Activated T-helper 2 cell treated with anti-CD3 and anti-CD28 coated beads, Interferon-gamma antibody, Interleukin-2, Interleukin-4, amounts not matched to agents 10 μg/mL and 5 μg/mL and 100 μg/mL, durations not matched to agents 14 hours and 24 hours and 36 hours (primary cell): ENCODE measurements at places on chromosomes 6 and 20. TPM values are rescaled to one million over a fixed set of nuclear protein-coding genes. Genes with fewer than 3 reads are reported as not detected.
A peak's percentile ranks its signal among the peaks of the same experiment; 100 is the strongest.

DNA sequence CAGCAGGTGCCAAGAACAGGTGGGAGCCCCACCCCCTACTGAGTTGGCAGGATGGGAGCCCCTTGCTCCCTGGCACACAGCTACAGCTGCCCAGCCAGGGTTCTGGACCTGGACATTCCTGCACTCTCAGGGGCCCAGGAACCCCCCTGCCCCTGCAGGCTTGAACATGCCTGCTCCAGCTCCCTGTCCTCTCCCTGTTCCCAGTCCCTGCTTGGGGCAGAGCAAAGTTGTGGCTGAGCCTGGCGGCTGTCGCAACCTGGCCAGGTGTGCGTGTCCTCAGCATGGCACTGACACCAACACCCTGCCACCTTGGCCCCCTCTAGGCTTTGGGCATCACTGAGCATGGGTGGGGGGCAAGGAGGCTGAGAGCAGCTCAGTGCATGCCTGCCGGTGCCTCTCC lies 491.2 kb upstream of the NOX3 start:
- no peaks in the 10 kb centered on the region for H3K36me3 ChIP-seq
- no peak for DNase-seq
- no peak overlapping the region for H3K4me3 ChIP-seq
- H3K27me3 ChIP-seq, result no peaks in the 10 kb centered on the region
- no peak overlapping the region for H3K27ac ChIP-seq
- no peaks in the 10 kb centered on the region for H3K4me1 ChIP-seq

GRCh38 chr6:3352678-3353077 lies 93.9 kb downstream of the PSMG4 start:
- no peak overlapping the region for H3K27ac ChIP-seq
- no peaks in the 10 kb centered on the region for H3K36me3 ChIP-seq
- no peak overlapping the region for H3K4me3 ChIP-seq
- no peak for DNase-seq

- peaks cover 13% of the 10 kb centered on the region for H3K27me3 ChIP-seq
- no peak overlapping the region for H3K27ac ChIP-seq
- H3K4me1 ChIP-seq, result peaks cover 23% of the 10 kb centered on the region
- DNase-seq, result no peak
Measured at GRCh38 chr6:108715832-108716231, 132.4 kb upstream of the ARMC2 start.

DNA sequence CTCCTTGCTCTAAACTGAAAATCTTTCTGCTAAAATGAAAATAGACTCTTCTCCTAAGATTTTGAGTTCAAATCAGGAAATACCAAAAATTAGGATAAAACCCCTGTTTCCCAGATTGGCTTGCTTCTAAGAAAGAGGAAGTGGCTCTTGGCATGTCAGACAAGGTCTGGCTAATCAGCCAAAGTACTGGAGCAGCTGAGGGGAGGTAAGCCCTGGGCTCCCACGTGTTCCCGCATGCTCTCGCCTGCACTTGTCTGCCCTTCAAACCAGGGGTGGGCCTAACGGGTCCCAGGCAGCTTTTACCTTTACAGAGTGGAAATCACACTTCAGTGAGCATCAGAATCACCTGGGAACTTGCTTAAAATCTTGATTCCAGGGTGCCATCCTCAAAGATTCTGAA lies 43.2 kb upstream of the GABRR1 start:
- H3K36me3 ChIP-seq, result no peaks in the 10 kb centered on the region
- no peaks in the 10 kb centered on the region for H3K4me1 ChIP-seq
- DNase-seq, result no peak
- H3K27ac ChIP-seq, result no peak overlapping the region
- H3K4me3 ChIP-seq, result no peak overlapping the region

The IRAK1BP1 gene
- total RNA-seq, result 2.3 and 2.6 TPM in 2 replicates

DNA sequence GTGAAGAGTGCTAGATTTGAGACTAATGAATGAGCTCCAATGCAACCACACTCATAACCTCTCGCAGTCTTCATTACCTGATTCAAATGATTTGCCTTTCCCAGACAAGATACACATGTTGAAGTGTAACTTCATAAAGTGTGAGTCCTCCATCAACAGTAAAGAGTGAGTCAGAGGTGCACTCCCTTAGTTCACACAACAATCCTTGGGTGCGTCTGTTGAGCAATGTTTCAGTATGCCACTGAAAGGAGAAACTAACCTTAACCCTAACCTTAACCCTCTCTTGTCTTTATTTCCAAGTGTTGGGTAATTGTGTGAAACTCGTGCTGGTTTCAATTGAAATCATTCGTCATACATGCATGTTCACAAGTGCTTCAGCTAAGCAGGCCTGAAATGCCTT lies 21.0 kb upstream of the RIN2 start:
- peaks cover 4% of the 10 kb centered on the region for H3K27me3 ChIP-seq
- no peak overlapping the region for H3K27ac ChIP-seq
- no peak for DNase-seq
- no peaks in the 10 kb centered on the region for H3K36me3 ChIP-seq
- peaks cover 4% of the 10 kb centered on the region for H3K4me1 ChIP-seq
- H3K4me3 ChIP-seq, result no peak overlapping the region

DNA sequence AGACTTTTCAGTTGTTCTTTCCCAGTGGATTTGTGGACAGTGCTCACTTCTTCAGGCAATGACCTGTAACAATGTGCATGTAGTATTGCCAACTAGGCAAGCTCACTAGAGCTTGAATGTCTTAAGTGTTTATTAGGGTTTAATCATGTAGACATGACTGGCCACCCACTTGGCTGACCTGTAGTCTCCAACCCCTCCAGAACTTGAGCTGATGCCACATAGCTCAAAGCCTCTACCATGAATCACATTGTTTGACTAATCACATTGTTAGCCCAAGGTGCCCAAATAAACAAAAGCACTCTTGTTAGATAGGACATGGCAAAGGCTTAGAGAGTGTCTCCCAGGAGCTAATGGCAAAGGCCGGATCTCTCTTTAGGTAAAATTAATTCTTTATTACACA lies 272.7 kb downstream of the GRIK2 start:
- H3K27me3 ChIP-seq, result no peaks in the 10 kb centered on the region
- no peak overlapping the region for H3K27ac ChIP-seq

- H3K27ac ChIP-seq, result peak overlapping the region; percentile 90
- H3K36me3 ChIP-seq, result peaks cover 26% of the 10 kb centered on the region
- peak overlapping the region; percentile 97 for H3K4me3 ChIP-seq
Measured at GRCh38 chr6:57173886-57174510, 1.9 kb downstream of the BAG2 start.

The SASH1 gene
- 0.52 and 0.74 TPM in 2 replicates for total RNA-seq

- DNase-seq, result no peak
- no peaks in the 10 kb centered on the region for H3K36me3 ChIP-seq
- no peak overlapping the region for H3K27ac ChIP-seq
- H3K4me3 ChIP-seq, result no peak overlapping the region
Measured at GRCh38 chr6:141199074-141199473, 933.7 kb upstream of the GJE1 start.

The CCM2L gene
- not detected in 2 replicates for total RNA-seq

DNA sequence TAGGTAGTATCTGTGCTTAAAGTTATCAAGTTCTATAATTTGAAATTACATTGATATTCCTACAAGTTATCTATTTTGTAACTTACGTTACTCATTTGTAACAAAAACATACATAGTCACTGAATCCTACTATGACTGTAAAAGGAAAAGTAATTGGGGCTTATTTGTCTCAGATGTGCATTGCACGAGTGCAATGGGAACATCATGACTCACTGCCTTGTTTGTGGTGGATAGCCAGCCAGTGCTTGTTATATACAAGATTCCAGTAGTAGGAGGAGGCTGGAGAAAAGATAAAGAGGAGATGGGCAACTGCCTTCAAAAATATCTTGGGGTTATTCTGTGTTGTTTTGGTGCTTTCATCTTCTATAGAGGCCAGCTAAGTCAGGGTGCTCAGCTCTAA lies 164.1 kb downstream of the RNF144B start:
- no peaks in the 10 kb centered on the region for H3K36me3 ChIP-seq
- no peak for DNase-seq
- H3K4me3 ChIP-seq, result no peak overlapping the region
- H3K4me1 ChIP-seq, result peaks cover 4% of the 10 kb centered on the region
- no peak overlapping the region for H3K27ac ChIP-seq
- peaks cover 5% of the 10 kb centered on the region for H3K27me3 ChIP-seq

The SLC32A1 gene
- not detected in 2 replicates for total RNA-seq

DNA sequence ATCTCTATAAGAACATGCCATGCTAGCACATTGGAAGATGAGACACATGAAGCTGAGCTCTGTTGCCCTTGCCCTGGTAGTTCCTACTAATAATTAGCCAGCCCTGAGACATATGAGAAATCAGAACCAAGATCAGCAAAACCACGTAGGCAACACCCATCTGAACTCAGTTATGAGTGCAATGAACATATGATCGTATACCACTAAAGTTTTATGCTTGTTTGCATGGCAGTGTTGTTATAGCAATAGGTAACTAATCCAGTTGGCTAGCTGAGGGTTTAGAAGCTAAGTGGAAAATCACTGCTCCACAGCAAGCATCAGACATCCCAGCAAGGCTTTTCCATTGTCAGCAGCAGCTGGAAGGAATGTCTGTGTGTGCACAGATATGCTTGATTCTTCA lies 180.7 kb downstream of the BTBD3 start:
- no peaks in the 10 kb centered on the region for H3K27me3 ChIP-seq
- H3K4me1 ChIP-seq, result no peaks in the 10 kb centered on the region
- H3K4me3 ChIP-seq, result no peak overlapping the region
- H3K36me3 ChIP-seq, result no peaks in the 10 kb centered on the region

The TRAPPC3L gene
- not detected in 2 replicates for total RNA-seq

The ELOVL2 gene
- not detected in 2 replicates for total RNA-seq
